Occipital lobe (tissue), 3 donors: ENCODE measurements at places on chromosomes 1 and 21. TPM values are rescaled to one million over a fixed set of nuclear protein-coding genes. Genes with fewer than 3 reads are reported as not detected.

CIART gene
- total RNA-seq = 2.5 TPM

MTARC2 gene
- 7.8 TPM for total RNA-seq

PLA2G2C gene
- not detected for total RNA-seq

KRTAP19-2 gene
- not detected for total RNA-seq

BCAS2 gene
- total RNA-seq = 48.4 TPM

PLEKHN1 gene
- not detected for total RNA-seq

FHL3 gene
- total RNA-seq = 4.1 TPM

GJA8 gene
- total RNA-seq = not detected

PHF13 gene
- total RNA-seq = 17.0 TPM

LINGO4 gene
- not detected for total RNA-seq
